ENCODE measurements at places on chromosomes 7 and 10. TPM values are rescaled to one million over a fixed set of nuclear protein-coding genes. Genes with fewer than 3 reads are reported as not detected.

RAPGEF5 gene
- 7.6 TPM for total RNA-seq

EXOC4 gene
- 21.0 TPM for total RNA-seq

CALN1 gene
- not detected for total RNA-seq

ODAD2 gene
- total RNA-seq, result 0.23 TPM

PON3 gene
- total RNA-seq, result 4.7 TPM

CRHR2 gene
- not detected for total RNA-seq

SLC39A12 gene
- not detected for total RNA-seq

KIAA1549 gene
- 1.5 TPM for total RNA-seq

Data from hair follicular keratinocyte (primary cell).